ENCODE measurements at places on chromosomes 1 and 21.

DNA sequence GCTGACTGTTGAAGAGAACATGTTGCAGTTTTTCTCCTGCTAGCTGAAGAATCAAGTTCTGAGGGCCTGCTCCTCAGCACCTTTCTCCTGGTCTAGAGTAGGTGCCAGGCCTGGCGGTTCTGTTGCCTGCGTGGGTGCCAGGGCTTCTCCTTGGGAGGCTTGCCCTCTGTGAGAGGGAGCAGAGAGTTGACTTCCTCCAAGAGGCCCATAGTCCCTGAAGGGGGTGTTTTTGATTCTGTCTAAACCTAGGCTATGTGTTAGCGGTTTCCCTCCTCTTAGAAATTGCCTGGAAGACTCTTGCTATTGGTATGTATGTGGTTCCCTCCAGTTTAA is 312 bp upstream of the APOBEC4 start:
- DNase-seq, result no peak

DNA sequence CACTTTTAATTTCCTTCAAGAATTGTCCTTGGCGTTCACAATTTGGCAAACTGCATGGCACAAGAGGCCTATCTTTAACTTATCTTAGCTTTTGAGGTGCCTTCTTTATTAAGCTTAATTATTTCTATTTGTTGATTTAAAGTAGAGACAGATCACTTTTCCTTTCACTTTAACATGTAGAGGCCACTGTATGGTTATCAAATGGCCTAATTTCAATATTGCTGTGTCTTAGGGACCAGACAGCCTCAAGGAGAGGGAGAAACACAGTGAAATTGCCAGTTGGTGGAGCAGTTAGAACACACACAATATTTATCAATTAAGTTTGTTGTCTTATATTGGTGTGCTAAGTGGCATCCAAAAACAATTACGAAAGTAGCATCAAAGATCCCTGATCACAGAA is 1013.9 kb downstream of the KCNT2 start:
- DNase-seq, result no peak

GRCh38 chr1:105914403-105914802 is 1142.1 kb upstream of the PRMT6 start:
- DNase-seq, result no peak

DNA sequence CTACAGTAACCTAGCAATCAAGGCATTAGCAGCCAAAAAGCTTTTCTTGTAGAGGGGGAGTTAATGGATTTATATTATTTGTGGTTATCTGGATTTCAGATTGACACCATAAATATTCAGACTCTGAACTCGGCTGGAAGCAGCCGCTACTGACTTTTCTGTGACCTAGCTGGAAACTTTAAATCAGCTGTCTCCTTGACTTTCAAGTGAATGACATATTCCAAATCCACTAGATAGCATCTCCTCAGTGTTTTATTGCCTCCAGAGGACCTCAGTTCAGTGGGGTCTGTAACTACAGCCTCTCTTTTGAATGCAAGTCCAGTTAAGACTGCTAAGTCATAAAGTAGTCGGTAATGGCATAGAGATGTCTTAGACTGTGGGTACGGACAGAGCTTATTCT is 448.5 kb downstream of the NUF2 start:
- DNase-seq, result no peak

DNA sequence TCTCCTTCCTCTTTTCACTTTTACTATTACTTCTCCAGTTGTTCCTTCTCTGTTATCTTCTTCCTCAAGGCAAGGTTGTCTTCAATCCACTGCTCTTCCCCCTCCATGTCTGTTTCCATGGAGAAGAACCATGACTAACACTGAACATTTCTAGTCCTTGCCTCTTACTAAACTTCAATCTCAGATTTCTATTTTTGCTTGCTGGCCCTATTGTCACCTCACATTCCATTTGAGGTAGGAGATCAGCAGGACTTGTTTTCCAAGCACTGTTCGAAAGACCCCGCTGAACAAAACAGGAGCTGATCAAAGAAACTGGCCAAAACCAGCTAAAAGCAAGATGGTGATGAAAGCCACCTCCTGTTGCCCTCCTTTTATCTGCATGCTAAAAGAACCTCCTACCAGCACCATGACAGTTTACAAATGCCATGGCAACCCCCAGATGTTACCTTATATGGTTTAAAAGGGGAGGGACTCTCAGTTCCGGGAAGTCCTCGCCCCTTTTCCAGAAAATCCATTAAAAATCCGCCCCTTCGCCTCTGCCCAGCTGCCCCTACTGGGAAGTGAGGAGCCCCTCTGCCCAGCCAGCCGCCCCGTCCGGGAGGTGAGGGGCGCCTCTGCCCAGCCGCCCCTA is 22.6 kb downstream of the GON4L start:
- DNase-seq, result peak; percentile 23

- no peak for DNase-seq
These were observed 26.2 kb downstream of the NEK2 start for GRCh38 chr1:211648980-211649934.

GRCh38 chr1:163320891-163321290 is 863 bp upstream of the NUF2 start:
- DNase-seq, result no peak

GRCh38 chr1:234533034-234533891 is 54.3 kb upstream of the TARBP1 start:
- DNase-seq, result peak; percentile 91

GRCh38 chr1:2528016-2528415 is 1.6 kb upstream of the PANK4 start:
- DNase-seq, result no peak

- DNase-seq, result no peak
These were observed 151.8 kb upstream of the B3GALT2 start for GRCh38 chr1:193338194-193338593.

GRCh38 chr1:68819190-68819829 is 322.4 kb upstream of the DEPDC1 start:
- DNase-seq, result no peak

GRCh38 chr1:178537382-178538090 is 24.6 kb downstream of the TEX35 start:
- DNase-seq, result no peak

DNA sequence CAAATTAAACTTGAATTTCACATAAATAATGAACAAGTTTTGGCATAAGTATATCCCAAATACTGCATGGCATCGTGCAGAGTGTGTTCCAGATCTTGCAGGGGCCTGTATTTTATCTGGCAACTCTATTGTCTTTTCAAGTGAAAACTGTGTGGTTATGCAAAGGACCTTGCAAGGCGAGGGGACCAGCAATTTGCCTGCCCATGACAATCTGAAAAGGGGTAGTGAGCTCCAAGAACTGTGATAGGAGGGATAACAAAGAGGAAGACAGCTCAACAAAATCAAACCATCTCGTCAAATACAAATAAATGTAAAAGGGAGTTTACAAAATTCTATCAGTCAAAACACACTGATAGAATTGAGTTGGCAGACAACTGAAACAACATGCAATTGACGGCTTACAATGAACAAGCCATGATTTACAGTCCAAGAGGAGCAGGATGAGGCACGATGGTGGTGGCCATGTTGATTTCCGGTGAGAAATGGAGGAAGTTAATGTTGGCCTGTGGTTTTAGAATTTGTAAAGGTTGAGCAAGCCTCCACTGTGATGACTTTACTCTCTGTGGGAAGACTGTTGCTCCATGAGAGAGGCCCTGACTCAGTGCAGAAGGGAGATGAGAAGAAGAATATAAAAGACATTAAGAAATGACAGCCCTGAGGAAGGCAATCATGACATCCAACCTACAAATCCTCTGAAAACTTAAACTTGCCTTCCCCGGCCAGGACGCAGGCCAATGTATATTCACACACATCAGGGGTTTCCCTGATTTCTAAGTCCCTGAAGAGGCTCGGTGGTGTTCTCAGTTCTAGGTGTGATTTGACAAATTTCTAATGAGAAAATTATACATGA is 132.2 kb downstream of the ADSS2 start:
- no peak for DNase-seq

DNA sequence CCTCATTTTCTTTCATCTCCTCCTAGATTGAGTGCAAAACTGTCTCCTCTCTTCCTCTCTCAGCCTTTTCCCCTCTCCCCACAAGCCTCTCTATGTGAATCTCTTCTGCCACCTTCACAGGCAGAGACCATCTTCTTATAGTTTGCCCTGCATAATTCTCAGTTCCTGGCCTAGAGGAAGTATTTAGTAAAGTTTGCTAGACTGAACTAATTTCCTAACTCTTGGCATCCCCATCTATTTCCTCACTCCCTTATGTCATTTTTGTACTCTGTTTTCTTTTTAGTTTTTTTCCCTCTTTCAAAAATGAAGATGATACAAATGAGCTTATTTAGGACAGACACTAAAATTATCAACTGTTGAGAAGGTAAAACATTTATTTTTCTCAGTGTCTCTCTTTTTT is 66.0 kb downstream of the XCL2 start:
- no peak for DNase-seq

- no peak for DNase-seq
These were observed 3.8 kb downstream of the MXRA8 start for GRCh38 chr1:1354271-1355247.

DNA sequence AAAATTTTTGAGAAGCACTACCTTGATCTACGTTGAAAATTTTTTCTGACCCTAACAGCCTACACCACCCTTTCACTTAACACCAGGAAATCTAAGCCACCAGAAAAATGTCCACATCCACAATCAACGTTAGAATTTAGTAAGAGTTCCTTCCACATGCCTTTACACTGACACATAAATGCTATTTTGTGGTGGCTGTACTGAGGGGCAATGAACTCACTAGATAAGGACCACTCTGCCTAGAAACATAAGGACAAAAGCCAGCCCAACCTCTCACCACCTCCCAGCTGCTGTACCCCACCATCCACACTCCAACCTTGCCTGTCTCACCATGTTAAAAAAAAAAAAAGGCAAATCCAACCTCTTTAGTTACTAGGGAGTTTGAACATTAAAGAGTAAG is 29.8 kb downstream of the PARP1 start:
- no peak for DNase-seq

- no peak for DNase-seq
These were observed at the start of gene CD1E for GRCh38 chr1:158353303-158354075. Gene CD1E, plus strand, starts transcription at chr1:158353894. Its CDS starts 95 bp downstream, at chr1:158353989.

DNA sequence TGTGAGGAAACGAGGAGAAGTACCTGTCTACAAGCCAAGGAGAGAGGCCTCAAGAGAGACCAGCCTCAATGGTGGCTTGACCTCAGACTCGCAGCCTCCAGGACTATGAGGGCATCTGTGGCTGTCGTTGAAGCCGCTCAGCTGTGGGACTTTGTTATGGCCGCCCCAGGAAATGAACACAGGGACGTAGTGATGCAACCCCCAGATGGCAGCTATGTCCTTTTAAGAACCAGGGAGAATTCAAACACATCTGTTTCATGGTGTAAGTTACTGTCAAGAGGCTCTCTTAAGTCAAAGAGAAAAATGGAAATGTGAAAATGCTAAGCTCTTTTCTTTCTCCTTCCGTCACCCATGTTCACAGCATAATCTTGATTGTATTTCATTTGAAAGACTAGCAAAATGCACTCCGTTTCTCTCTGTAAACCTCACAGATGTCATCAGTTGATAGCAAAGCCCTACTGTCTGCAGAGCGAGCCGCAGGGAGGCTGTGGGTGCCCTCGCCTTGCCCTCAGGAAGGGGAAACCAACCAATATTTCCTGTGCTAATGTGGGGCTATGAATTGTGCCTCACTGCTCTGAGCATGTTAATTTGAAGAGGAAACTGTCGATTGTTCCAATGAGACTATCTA is 21.3 kb downstream of the UBASH3A start:
- no peak for DNase-seq

DNA sequence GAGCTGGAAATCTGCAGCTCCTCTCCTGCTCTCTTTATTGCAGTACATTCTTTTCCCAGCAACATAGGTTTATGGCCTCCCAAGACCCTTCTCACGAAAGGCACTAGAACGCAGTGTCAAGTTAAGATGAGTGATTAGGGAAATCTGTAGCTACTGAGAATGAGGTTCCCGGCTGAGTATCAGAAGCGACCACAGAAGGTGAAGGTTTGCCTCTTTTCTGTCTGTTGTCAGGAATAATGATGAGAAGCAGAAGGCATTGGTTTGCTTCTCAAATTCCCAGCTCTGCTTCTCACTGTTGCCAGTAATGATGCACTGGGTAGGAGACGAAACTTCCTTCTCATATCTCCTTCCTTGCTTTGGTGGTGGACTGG is 128.4 kb downstream of the NTMT2 start:
- DNase-seq, result no peak

DNA sequence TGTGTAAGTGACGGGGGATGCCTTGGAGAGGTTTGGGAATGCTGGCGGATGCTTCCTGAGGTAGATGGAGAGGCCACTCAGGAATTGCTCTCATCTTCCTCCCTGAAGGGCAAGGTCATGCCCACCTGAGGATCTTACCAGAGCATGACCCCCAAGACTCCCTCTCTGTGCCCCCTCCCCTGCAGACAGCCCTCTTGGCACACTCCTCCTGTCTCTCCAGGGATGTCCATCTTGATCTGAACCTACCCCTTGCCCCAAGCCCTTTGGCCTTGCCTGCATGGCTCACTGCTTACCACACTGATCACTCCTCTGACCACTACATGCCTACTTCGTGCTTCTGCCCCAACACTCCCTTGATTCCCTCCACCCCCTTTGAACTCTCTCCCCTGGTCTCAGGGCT is 17.9 kb upstream of the MPL start:
- DNase-seq, result no peak

GRCh38 chr1:96834986-96835385 is 113.4 kb downstream of the PTBP2 start:
- no peak for DNase-seq

DNA sequence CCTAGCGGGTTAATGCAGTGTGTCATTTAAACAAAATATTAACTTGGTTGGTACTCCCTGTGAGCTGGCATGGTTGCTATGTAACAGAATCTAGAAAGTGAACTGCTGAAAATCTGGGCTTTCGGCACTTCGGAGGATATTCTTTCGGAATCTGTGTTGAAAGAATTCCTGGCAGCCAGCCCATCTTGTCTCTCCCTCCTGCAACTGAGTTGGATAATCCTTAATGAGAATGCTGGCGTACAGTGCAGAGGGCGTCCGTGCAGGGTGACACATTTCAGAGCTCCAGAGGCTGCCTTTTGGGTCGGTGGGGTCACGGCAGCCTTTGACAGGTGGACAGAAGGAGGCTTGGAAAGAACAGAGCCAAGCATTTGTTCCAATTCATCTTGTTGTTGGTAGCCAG is 3.7 kb downstream of the KAZN start:
- DNase-seq, result peak; percentile 32

DNA sequence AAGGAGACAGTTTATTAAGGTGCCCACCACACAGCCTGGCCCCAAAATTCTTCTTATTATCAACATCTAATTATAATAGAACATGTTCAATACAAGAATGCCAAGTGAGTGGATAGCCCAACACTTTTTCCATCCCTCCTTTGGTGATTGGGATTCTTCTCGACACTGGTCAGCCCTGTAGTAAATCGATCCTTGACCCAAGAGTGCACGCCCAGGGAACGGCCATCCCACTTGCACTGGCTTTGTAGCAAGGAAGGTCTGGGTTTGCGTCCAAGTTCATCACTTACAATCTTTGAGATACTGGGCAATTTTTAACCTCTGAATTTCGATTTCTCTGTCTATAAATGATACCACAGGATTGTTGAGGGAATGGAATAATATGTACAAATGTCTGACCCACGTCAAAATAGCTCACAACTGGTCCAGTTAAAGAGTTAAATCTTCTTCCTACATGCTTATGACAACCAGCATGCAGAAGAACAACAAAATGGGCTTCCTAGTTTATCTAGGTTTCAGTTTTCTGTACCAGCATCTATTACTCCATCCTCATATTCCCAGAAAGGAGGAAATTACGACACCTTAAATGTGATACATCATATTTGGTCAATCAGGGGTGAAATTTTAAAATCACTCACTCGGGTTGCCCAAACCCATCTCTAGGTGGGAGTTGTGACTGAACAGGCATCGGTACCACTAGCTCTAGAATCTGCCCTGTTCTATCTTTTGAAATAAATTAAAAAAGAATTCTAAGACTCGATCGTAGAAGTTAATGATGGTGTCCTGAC is 161.8 kb downstream of the CLIC6 start:
- DNase-seq, result no peak
